ENCODE measurements at places on chromosomes 12 and 14.

DNA sequence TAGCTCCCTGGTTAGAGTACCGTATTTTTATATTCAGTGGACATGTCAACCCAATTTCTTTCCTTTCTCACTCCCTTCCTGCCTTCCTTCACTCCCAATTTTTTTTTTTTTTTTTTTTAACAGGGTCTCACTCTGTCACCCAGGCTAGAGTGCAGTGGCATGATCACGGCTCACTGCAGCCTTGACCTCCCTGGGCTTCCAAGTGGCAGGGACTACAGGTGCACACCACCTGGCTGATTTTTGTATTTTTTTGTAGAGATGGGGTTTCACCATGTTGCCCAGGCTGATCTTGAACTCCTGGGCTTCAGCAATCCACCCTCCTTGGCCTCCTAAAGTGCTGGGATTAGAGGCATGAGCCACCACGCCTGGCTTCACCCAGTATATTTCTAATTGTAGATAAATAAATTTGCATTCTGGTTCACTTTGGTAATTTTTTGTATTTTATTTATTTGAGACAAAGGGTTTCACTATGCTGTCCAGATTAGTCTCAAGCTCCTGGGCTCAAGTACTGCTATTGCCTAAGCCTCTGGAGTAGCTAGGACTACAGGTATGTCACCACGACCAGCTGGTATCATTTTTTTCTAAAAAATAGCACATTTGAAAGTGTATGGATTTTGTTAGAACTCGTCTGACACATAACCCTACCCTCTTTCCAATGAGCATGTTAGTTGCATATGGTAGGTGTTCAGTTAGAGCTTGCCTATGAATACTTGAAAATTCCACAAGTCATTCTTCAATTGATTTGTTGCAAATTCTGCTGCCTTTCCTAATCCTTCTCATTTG, 15.7 kb downstream of the SLC38A2 start:
- no peak for DNase-seq

DNA sequence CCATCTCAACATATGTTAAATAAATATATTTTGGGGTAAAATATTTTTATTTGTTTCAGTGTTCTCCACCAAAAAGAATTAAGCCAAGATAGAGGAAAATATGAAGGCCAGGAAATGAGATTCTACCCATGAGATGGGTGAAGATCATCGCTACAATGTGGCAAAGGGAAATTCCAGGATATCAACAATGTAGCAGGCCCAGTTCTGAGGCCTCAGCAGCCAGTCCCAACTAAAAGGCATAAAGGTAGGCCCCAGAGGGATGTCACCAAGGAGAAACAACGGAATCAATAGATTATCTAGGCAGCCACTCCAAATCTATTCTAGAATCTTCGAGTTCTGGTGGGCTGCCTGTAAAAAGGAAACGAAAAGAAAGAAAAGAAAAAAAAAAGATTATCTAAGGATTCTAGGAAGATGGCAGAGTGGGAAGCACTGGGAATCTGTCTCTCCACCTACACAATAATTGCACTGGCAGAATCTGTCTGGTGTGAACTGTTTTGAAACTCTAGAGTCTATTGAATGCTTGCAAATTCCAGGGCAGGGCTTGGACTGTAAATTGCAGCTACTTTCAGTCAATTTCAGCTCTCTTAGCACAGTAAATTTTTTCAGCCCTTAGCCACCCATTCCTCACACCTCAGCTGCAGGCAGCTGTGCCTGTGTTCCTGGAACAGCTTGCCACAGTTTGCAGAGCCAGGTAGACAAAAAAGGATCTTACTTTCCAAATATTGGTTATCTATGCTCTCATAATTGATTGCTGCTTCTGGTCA, 33.1 kb upstream of the MMP19 start:
- DNase-seq, result no peak

- DNase-seq, result no peak
Observed at GRCh38 chr14:35215110-35215813, 76.9 kb upstream of the PSMA6 start.

DNA sequence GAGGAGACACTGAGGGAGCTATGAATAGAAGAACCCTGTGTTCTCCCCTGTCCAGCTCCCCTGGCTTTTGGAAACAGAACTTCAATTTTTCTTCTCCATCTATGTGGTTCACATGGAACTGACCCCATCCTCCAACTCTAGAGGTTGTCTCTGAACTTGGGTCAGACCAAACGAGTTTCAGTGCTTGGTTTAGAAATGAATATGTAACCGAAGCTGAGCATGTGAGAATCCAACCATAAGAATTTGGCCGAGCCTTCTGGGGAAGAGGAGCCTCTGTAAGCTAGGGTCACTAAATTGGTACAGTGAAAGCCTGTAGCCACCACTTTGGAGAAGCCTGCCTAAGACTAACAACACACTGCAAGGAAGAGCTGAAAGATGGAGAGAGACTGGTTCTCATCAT, 464.4 kb downstream of the ZFP36L1 start:
- DNase-seq, result no peak

- DNase-seq, result no peak
Observed at GRCh38 chr12:47799357-47799955, 20.2 kb downstream of the HDAC7 start.

DNA sequence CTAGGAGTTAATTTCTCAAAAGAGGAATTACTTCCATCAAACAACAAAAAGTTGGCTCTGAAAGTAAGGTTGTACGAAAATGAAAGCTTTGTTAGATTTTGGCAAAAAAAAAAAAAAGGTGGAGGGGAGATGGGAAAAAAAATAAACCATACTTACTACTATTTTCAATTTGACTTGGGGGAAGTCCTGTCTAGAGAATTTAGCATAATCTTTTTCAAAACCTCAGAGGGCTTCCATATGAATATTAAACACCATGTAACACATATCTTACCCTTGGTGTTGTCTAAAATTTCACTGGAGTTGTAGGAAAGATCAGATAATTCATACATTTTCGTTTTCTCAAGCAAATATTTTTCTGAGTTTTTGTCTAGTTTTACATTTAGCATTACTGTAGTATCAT, 17.5 kb downstream of the GRIP1 start:
- DNase-seq, result no peak

DNA sequence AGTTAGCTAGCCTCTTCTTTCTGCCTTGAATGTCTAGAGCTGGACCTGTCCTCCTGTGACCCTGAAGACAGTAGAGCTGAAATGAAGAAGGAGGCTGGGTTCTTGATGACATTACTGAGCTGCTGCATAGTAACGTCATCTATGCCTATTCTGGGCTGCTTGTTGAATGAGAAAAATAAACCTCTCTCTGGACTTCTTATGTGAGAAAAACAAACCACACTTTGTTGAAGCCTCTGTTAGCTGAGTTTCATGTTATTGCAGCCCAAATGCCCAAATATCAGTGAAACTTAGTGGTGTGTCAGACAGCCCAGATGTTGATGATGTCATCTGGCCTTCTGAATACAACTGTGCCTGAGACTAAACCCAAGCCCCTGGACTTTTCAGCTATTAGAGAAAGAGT, 67.0 kb upstream of the MAX start:
- no peak for DNase-seq

- no peak for DNase-seq
Observed at GRCh38 chr14:68757618-68758081, 35.2 kb downstream of the ZFP36L1 start.

DNA sequence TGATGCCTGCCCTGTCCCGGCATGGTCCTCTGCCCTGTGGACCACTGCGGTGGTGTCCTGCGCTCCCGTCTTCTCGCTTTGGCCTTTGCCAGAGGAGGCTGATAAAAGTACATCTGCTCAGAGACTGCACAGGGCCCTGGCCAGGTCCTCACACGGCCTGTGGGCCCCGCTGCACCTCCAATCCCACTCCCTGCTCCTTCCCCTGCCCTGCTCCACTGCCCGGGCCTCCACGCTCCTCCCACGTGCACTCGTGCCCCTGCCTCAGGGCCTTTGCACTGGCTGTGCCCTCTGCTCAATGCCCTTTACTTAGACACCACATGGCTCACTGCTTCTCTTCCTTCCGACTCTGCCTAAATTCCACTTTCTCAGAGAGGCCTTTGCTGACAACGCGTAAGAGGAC, 49.3 kb upstream of the BEGAIN start:
- DNase-seq, result no peak

DNA sequence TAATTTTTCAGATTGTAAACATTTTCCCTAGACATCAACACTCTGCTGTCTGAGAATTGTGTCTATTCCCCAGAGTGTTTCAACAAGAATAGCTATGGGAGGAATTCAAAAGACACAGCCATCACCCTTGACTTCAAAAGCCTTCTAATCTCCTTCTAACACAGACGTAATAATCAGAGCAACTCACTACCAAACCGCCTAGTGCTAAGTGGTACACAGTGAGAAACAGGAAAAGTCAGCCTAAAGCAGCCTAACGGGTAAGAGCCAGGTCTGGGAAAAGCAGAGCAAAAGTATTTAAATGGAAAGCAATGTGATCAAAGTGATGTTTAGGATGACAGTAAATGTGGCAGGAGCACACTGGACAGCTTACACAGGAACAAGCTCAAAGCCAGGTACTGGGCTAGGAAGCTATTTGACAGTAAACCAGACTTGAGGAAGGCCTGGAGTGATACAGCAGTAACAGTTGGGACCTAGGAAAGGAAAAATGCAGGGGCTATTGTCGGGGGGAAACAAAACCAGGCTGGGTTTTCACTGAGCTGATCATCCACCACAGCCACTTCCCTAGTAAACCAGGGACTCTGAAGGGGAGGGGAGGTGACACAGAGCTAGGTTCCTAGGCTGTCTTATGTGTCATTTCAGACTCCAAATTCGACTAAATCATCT, 29.4 kb downstream of the CORO1C start:
- no peak for DNase-seq

- DNase-seq, result no peak
Observed at GRCh38 chr12:98955284-98955683, 310.2 kb downstream of the APAF1 start.

DNA sequence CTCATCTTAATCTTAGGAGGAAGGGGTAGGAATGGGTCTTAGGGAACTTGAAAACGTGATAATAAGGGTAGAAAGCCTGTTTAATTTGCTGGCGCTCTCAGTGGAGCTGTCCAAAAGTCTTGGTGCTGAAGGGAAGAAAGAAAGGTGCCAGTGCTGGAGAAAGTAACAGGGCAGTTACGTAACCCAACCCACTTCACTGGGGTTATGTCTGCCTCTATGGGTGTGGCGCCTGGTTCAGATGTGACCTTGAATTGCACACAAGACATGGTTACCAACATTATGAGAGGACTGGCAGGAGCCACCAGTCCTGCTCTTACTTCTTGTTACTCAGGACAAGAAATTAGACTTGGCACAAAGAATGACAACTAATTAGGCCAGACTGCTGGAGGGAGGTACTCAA, 18.6 kb upstream of the GPATCH2L start:
- DNase-seq, result no peak

- DNase-seq, result no peak
Observed at GRCh38 chr14:100116134-100116533, 43.3 kb downstream of the DEGS2 start.

- DNase-seq, result no peak
Observed at GRCh38 chr14:54727929-54728328, 161.0 kb downstream of the SAMD4A start.

- no peak for DNase-seq
Observed at GRCh38 chr12:113580437-113580836, 108.8 kb upstream of the LHX5 start.

GRCh38 chr12:111268738-111269572, 99.9 kb downstream of the PHETA1 start:
- DNase-seq, result no peak

- DNase-seq, result no peak
Observed at GRCh38 chr12:27619308-27619707, 76.9 kb upstream of the REP15 start.

DNA sequence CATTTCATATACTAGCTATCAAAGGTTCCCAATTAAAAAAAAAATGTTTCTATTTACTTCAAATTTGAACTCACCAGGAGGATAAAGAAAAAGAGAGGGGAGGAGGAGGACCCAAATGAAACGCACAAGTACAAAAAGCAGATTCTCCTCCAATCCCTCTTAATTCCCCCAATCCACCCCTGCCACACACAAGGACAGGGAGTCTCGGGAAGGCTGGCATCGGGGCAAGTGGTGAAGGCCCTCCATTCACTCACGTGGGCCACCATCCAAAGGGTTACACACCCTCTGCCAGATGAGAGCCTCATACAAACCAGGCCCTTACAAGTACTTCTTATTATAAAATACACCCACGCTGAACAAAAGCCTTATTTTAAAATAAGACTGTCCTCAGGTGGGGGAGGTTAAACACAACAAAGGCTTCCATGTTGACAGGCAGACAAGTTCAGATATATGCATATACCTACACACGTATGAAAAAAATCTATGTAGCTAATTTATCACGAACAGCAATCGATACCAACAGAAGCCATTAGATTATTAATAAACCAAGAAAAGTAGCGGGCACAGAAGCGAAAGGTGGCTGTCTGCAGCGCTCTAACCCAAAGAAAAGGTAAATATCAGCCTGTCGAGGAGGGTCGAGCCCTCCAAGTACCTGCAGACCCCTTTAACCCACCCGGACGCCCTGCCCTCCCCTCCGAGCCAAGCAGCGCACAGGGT, 1.5 kb downstream of the ATP2B1 start:
- no peak for DNase-seq

GRCh38 chr14:99688629-99689028, 4.5 kb downstream of the CYP46A1 start:
- peak; percentile 66 for DNase-seq

DNA sequence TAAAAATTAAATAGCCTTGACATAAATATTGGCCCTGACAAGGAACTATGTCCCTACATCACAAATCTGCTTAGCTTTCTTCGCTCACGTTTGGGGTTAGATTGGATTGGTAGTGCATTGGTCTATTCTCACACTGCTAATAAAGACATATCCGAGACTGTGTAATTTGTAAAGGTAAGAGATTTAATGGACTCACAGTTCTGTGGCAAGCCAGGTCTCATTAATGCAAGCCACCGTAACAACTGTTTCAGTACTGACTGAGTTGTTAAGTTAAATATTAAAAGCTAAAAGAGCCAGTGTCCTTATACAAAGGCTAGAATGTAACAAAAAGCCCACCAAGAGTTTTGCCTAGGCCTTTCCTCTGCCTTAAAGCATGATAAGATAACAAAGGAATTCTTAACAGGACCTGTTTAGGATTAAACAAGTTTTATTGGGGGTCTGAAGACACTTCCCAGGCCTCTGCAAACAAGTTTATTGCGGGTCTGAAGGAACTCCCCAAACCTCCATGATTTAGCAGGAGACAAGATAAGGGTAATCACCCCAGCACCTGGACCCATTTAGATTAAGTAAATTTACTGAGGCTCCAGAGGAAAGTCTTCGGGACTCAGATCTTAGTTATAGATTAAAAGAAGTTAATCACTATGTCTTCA, 88.2 kb upstream of the PTGDR start:
- no peak for DNase-seq

DNA sequence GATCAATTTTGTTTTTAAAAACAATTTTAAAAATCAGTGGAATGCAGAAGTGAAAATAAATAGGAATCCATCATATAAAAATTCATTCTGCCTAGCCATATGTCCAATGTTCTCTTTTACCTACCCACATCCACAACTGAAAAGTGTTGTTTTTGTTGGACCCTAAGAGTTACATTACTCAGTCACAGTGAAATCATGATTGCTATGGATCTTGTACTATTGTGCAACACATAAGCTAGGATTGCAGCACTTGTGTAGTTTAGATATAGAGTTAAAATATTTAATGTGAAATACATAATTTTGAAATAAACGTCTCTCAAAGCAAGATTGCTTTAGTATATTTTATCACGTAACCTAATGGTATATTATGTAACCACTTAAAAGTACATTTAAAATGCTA, 213.3 kb upstream of the CLEC14A start:
- DNase-seq, result no peak

- DNase-seq, result no peak
Observed at GRCh38 chr14:54252072-54252730, 144.6 kb upstream of the CDKN3 start.
